Stimulated activated CD8-positive, alpha-beta memory T cell treated with anti-CD3 and anti-CD28 coated beads, Interleukin-12 subunit alpha, Interleukin-12 subunit beta, amount 100 ng/mL, for 4 hours (primary cell): ENCODE measurements at places on chromosomes 4 and X.

DNA sequence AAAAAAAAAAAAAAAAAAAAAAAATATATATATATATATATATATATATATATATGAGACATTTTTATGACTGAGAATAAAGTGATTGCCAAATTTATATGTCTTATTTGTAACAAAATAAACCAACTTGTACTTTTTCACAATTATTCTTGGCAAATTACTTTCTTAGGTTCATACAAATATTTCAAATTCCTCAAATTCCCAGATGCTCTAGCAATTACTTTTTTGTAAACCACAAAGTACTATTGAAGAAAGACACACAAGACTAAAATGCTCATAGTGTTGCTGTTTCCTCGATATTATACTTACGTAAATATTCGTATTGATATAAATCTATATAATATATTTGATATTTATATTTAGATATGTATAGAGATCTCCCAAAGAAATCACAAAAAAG lies 390.0 kb downstream of the FAT4 start:
- no peak for DNase-seq

DNA sequence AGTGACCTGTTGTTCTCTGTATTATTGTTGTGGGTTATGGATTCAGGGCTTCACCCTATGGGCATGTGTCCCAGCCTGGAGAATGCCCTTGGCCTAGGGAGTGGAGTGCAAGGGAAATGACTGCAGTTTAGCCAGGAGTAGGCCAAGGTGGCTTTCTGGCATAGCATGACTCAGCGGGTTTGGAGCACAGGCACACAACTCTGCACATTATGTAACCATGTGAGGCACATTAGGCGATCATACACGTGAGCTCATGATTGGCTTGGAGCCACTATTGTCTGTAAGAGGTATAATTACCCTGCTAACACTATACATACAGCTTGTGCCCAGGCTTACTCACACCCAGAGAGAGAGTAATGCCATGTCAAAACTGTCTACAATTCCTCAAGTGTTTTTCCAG lies 35.1 kb upstream of the TACR3 start:
- no peak for DNase-seq

DNA sequence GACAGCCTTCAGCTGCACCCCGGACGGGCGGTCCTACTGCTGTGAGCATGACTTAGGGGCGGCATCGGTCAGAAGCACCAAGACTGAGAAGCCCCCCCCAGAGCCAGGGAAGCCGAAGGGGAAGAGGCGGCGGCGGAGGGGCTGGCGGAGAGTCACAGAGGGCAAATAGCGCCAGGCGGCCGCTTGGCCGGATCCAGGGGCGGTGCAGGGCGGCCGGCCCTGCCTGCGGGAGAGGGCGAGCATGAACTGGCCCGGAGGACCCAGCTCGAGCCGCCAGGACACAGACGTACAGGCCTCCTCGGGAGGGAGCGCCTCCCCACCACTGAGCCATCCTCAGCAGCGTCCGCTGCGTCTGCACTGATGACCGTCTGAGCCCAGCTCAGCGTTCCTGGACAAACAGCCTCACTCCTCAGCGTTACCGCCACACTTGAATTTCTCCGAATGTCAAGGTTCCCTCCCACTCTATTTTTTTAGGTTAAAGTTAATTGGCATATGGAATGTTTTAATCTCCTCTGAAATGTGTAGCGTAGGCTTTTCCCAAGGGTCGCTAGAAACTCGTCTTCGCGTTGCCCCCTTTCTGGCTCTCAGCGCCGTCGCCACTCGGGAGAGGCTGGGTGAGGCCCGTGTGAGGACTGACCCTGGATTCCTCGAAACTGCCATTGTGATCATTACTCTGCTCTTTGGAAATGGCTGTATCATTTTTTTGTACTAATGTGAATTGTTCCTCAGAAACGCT lies 29.9 kb downstream of the NELFA start:
- DNase-seq: no peak

DNA sequence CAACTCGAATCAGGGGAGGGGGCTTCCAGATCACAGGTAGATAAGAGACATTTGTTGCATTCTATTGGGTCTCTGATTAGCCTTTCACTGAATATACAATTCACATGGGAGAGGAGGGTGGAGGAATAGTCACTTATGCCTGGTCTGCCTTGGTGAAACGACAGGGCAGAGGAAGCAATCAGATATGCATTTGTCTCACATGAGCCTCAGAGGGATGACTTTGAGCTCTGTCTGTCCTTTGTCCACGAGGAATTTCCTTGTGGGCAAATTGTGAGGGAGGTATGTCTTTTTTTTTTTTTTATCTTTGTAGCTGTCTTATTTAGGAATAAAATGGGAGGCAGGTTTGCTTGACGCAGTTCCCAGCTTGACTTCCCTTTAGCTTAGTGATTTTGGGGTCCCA lies 28.5 kb upstream of the TMSB4X start:
- DNase-seq: no peak

DNA sequence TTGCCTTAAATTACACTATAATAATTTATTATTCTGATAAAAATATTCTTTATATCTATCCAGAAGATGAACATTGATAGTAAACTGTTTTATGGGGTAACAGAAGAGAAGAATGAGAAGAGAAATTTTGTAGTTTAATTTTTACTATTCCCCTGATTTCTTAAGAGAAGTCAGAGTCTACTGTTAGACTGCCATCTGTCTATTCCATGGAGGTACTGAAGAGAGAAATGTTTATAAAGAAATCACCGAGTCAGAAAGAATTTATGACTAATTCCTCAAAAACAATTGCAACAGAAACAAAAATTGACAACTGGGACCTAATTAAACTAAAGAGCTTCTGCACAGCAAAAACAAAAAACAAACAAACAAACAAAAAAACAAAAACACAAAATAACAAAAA lies 149.9 kb downstream of the FGF16 start:
- no peak for DNase-seq

- no peak for DNase-seq
Measured at GRCh38 chr4:95531141-95531540, 17.6 kb downstream of the UNC5C start.

GRCh38 chrX:17635231-17635630 lies 102.1 kb upstream of the SCML1 start:
- DNase-seq: no peak

DNA sequence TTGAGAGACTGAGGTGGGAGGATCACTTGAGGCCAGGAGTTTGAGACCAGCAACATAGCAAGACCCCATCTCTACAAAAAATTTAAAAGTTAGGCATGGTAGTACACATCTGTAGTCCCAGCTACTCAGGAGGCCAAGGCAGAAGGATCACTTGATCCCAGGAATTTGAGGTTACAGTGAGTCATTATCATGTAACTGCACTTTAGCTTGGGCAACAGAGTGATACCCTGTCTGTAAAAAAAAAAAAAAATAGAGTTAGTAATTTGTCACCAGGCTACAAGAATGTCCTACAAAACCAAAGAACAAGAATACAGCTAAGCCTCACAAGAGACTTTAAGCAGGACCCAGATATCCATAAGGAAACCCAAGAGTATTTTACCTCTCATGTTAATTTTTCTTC lies 27.0 kb upstream of the RAB28 start:
- no peak for DNase-seq

GRCh38 chr4:17670423-17670822 lies 56.0 kb downstream of the MED28 start:
- no peak for DNase-seq

GRCh38 chrX:150575419-150575814 lies 7.0 kb downstream of the MTM1 start:
- DNase-seq: peak; percentile 14

- DNase-seq: no peak
Measured at GRCh38 chrX:74216421-74216820, 87.6 kb upstream of the ZCCHC13 start.

- no peak for DNase-seq
Measured at GRCh38 chr4:27154706-27155105, 294.1 kb downstream of the STIM2 start.

DNA sequence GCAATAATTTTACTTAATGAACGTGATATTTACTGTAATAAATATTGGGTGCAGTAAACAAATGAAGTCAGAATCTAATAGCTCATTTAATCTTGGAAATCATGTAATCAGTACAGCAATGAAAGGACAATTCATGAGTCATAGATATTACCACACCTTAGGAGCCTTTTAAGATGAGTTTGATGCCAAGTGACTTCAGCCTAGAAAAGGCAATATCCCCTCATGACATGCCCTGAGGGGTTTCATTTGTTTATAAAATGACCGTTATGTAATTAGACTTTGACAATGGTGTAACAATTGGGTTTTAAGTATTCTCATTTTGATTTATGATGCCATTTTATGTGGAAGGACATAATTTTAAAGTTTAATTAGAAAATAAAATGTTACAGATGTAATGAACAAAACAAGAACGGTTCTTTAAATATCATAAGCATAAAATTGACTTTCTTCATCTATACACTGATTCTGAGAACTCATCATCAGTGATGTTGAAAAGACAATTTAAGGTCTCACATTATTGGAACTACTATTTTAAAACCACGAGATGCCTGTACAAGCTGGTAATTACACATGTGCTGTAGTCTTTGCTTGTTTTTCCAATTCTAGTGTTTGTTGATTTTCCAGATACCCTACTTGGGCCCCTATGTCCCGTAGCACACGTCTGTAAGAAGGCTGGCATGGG lies 5.0 kb downstream of the FGF2 start:
- DNase-seq: no peak

GRCh38 chr4:73499996-73500765 lies 18.6 kb downstream of the AFM start:
- DNase-seq: no peak

DNA sequence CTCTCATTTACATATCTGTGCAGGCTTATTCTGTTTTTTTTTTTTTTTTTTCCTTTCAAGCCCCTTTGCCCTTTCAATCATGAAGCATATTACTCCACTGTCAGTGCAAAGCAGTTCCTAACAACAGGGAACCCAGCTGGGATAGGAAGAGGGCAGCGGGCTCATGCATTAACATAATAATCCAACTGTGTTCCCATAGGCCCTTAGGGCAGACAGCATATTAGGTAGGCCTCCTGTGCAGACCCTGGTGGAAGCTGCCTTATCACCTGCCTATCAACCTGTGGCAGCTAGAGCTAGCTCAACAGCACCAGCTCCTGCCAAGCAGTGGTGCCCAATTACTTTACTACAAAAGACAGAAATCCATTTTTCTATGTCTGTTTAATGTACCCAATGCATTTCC lies 49.3 kb downstream of the SLC10A7 start:
- DNase-seq: no peak

DNA sequence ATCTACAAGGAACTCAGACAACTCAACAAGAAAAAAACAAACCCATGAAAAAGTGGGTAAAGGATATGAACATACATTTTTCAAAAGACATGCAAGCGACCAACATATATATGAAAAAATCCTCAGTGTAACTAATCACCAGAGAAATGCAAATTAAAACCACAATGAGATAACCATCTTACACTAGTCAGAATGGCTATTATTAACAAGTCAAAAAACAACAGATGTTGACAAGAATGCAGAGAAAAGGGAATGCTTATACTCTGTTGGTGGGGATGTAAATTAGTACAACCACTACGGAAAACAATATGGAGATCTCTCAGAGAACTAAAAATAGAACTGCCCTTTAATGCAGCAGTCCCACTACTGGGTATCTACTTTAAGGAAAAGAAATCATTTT lies 12.1 kb downstream of the NIPAL1 start:
- no peak for DNase-seq

DNA sequence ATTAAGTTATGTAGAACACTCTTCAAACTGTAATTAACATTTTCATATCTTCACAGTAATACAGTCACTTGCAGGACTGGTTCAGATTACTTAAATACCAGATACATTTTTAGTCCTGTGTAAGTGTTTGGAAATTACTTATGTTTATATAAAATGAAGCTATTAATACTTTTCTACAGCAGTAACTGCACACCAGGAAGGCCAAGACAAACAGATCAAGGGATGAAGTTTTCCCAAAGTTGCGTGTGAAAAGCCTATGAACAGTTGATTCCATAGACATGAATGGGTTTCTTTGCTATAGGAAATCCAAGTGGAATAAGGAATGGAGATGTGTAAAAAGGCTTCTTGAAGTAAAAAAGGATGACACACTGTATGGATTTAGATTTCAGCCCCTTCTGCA lies 28.9 kb upstream of the DRP2 start:
- no peak for DNase-seq

DNA sequence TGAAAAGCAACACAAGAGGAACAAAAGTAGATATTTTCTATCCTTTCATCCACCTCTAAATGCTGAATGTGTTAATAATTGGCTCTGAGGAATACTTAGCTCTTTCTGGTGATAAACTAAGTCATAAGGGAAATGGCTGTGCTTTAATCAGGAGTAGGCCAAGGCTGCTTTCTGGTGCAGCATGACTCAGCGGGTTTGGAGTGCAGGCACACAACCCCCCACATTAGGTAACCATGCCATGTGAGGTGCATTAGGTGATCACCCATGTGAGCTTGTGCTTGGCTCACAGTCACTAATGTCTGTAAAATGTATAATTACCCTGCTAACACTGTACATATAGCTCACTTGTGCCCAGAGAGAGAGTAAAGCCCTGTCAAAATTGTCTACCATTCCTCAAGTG lies 57.2 kb downstream of the USP38 start:
- DNase-seq: no peak
